ENCODE measurements at places on chromosomes 5 and 9.
A peak's percentile ranks its signal among the peaks of the same experiment; 100 is the strongest.

GRCh38 chr5:92944337-92944736 lies 636.7 kb downstream of the NR2F1-AS1 start:
- DNase-seq: no peak

GRCh38 chr9:99793528-99793927 lies 28.2 kb upstream of the NR4A3 start:
- DNase-seq: no peak

GRCh38 chr5:80368661-80369480 lies 39.0 kb upstream of the ZFYVE16 start:
- DNase-seq: no peak

GRCh38 chr9:15423231-15423985 lies 732 bp downstream of the SNAPC3 start:
- DNase-seq: no peak

- DNase-seq: no peak
Observed at GRCh38 chr5:167241436-167242067, 1049.9 kb upstream of the WWC1 start.

GRCh38 chr5:130731839-130732238 lies 433.2 kb downstream of the HINT1 start:
- no peak for DNase-seq

- DNase-seq: peak; percentile 92
Observed at GRCh38 chr5:171494452-171495121, 75.1 kb downstream of the FGF18 start.

- DNase-seq: no peak
Observed at GRCh38 chr5:62376064-62376463, 27.6 kb downstream of the DIMT1 start.

- DNase-seq: no peak
Observed at GRCh38 chr5:1791176-1791575, 8.5 kb downstream of the MRPL36 start.

All from lower leg skin (tissue), 4 donors.